ENCODE measurements at places on chromosomes 6 and 20. TPM values are rescaled to one million over a fixed set of nuclear protein-coding genes. Genes with fewer than 3 reads are reported as not detected.

The SALL4 gene
- total RNA-seq = 0.11 TPM

The PRSS16 gene
- total RNA-seq = 1.5 TPM

The LY6G6D gene
- not detected for total RNA-seq

The PPP1R14C gene
- not detected for total RNA-seq

The C6orf132 gene
- 0.14 TPM for total RNA-seq

The ARMH2 gene
- not detected for total RNA-seq

The VGLL2 gene
- total RNA-seq = not detected

DNA sequence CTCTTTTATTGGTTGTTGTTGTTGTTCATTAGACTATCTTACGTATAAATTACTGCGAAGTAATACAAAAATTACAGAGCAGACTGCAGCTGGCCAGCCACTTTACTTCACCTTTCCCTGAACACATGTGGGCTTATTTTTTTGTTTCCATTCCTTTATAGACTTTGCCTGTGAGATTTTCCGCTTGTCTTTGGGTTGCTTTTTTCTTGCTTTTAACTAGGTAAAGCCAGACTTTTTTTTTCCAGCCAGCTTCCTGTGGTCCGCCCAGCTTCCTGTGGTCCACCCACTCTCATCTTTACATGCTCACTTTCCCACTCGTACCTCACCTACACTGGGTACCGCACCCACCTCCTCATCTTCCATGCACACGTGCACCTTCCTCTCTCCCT, 79.0 kb downstream of the IPCEF1 start:
- peak overlapping the region; percentile 84 for H3K27ac ChIP-seq
- DNase-seq = peak; percentile 33
- no peaks in the 10 kb centered on the region for H3K27me3 ChIP-seq
- peaks cover 29% of the 10 kb centered on the region for H3K4me1 ChIP-seq
- H3K4me3 ChIP-seq = peak overlapping the region; percentile 63

DNA sequence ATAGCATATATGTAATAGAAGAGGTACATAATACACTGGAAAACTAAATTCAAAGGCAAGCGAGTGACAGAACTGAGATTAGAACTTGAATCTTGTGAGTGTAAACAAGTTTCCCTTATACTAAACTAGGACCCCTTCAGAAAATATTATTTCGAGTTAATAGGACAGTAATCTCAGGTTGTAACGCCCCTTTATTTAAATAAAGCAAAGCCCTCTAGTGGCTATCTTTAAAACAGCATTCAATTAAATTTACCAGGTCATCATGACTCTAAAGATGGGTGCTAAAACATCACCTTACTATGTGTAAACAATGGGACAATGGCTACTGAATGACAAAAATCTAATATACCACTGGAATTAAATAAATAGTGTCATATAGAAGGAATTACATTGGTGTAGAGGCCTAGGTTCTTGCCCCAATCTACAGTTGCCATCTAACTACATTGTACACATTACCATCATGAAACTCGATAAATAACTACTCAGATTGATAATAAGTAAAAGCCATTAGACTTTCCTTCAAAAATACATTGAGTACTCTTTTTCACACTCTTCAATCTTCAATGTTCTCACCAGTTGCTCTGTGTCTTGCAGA, 255.4 kb upstream of the IRAK1BP1 start:
- no peak for DNase-seq
- H3K4me1 ChIP-seq = no peaks in the 10 kb centered on the region
- no peak overlapping the region for H3K4me3 ChIP-seq

- H3K36me3 ChIP-seq = no peaks in the 10 kb centered on the region
- H3K27ac ChIP-seq = no peak overlapping the region
- H3K27me3 ChIP-seq = peaks cover 9% of the 10 kb centered on the region
- no peaks in the 10 kb centered on the region for H3K4me1 ChIP-seq
Observed at GRCh38 chr6:140012150-140012549, 637.7 kb upstream of the CITED2 start.

GRCh38 chr20:62961310-62961783, 8.8 kb downstream of the SLC17A9 start:
- DNase-seq = no peak
- no peaks in the 10 kb centered on the region for H3K27me3 ChIP-seq
- no peak overlapping the region for H3K4me3 ChIP-seq
- H3K36me3 ChIP-seq = no peaks in the 10 kb centered on the region
- no peaks in the 10 kb centered on the region for H3K4me1 ChIP-seq

DNA sequence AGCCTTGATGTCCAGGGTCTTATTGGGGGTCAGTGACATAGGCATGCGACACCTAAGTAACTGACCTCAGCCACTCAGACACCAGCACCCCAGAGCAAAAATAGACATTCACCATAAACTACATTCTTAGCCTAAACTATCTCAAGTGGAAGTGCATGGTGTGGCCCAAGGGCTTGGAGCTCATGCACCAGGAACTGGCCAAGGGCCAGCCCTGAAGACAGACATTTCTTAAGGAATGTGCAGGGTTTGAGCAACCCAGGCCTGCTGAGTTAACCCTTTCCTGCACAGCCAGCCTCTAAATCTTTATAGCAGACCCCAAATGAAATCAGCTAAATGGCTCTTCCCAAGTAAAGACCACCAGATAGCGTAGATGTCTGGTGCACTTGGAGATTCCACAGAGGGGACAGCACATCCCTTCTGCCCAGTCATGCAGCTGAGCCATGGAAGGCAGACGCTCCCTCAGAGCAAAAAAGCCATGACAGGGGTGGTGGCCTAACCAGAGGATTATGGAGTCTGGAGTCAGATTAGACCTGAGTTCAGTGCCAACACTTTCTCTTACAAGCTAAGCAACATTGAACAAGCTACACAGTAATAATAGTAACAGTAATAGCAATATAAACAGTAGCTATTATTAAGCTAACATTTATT, 222.6 kb downstream of the ZMYND8 start:
- peaks cover 8% of the 10 kb centered on the region for H3K27me3 ChIP-seq
- no peak overlapping the region for H3K4me3 ChIP-seq
- H3K36me3 ChIP-seq = no peaks in the 10 kb centered on the region
- DNase-seq = no peak

DNA sequence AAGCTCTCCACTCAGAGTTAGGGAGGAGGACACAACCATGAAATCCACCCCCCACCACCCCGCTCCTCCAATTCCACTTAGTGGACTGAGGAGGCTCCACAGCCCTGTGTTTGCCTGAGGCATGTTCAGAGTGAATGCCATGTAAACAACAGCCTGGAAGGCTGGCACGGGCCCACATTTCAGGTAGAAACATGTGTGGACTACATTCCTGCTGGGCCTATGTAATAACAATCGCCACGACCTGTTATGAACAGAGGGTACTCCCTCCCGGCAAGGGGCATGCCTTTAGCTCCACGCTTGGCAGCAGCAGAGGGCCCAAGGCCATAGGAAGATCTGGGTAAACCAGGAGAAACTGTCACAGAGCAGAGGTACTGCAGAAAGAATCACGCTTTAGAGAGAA, 65.5 kb downstream of the ISM1 start:
- H3K4me3 ChIP-seq = no peak overlapping the region
- H3K4me1 ChIP-seq = no peaks in the 10 kb centered on the region
- no peaks in the 10 kb centered on the region for H3K36me3 ChIP-seq
- no peak for DNase-seq
- no peak overlapping the region for H3K27ac ChIP-seq

DNA sequence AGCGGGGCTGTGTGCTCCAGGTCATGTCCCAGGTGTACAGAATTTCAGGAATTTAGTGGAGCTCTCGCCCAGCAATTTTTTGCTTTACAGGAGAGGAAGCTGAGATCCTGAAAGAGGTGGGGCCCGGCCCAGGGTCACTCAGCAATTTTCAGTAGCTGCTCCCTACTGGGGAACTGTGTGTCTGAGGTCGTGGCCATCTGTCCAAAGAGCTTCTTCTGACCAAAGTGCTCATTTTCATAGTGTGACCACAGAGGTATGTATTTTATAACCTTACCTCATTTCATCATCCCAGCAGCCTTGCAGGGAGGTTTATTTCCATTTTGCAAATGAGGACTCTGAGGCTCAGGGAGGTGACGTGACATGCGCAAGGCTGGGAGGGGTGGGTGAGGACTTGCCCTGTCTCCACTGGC, 46.3 kb downstream of the FAM209B start:
- no peak overlapping the region for H3K27ac ChIP-seq
- H3K36me3 ChIP-seq = no peaks in the 10 kb centered on the region
- DNase-seq = no peak
- peaks cover 13% of the 10 kb centered on the region for H3K27me3 ChIP-seq
- H3K4me3 ChIP-seq = no peak overlapping the region

- no peaks in the 10 kb centered on the region for H3K36me3 ChIP-seq
- no peak for DNase-seq
- H3K4me1 ChIP-seq = no peaks in the 10 kb centered on the region
- no peak overlapping the region for H3K27ac ChIP-seq
Observed at GRCh38 chr6:11054722-11055121, 10.6 kb upstream of the ELOVL2 start.

DNA sequence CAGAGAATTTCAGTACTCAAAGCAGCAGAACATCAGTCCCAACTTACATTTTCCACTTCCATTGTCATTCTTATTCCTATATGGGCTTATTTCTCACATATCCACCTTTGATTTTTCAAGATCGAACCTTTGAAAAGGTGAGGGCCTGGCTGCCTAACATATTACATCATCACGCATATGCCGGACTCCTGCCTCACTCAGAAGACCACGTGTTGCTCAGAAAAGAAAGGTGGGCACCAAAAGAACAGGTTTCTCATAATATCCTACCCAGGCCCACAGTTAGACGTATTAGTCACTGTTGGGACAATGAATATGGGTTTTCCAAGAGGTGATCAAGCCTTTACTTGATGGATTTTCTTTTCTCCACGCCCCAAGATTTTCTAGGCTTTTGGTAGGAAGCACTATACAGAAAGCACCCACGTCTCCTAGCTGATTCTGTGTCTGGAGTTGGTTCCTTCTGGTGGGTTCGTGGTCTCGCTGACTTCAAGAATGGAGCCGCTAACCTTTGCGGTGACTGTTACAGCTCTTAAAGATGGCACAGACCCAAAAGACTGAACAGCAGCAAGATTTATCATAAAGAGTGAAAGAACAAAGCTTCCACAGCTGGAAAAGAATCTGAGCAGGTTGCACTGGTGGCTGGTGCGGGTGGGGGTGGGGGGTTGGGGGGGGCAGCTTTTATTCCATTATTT, 168.9 kb downstream of the ATXN1 start:
- H3K36me3 ChIP-seq = peaks cover 4% of the 10 kb centered on the region
- H3K4me3 ChIP-seq = no peak overlapping the region
- H3K27ac ChIP-seq = peak overlapping the region; percentile 78
- peaks cover 17% of the 10 kb centered on the region for H3K4me1 ChIP-seq
- H3K27me3 ChIP-seq = no peaks in the 10 kb centered on the region

GRCh38 chr6:137230547-137230946, 11.4 kb upstream of the IFNGR1 start:
- H3K4me3 ChIP-seq = no peak overlapping the region
- H3K27ac ChIP-seq = no peak overlapping the region
- H3K4me1 ChIP-seq = peaks cover 49% of the 10 kb centered on the region
- peaks cover 9% of the 10 kb centered on the region for H3K27me3 ChIP-seq
- no peaks in the 10 kb centered on the region for H3K36me3 ChIP-seq

DNA sequence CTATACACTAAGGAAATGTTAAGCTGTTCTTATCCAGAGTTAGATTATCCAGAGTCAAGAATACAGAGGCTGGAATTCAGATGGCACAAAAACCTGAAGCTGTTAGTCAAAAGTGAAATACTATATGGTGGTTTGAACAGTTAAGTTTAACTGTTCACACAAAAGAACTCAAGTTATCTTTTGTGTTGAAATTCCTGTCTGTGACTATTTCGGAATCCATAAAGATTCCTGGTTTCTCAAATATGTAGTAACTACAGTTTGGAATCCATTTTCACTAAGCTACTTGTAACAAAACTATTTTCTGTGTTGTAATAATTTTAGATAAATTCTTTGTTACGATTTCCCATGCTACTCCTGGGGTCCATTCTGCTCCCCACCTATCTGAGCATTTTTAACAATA, 24.5 kb downstream of the FIG4 start:
- no peaks in the 10 kb centered on the region for H3K27me3 ChIP-seq
- no peak overlapping the region for H3K27ac ChIP-seq
- peaks cover 9% of the 10 kb centered on the region for H3K4me1 ChIP-seq

GRCh38 chr6:148244217-148244935, 98.3 kb upstream of the SASH1 start:
- H3K4me1 ChIP-seq = no peaks in the 10 kb centered on the region
- H3K27ac ChIP-seq = no peak overlapping the region
- H3K4me3 ChIP-seq = no peak overlapping the region
- no peak for DNase-seq

DNA sequence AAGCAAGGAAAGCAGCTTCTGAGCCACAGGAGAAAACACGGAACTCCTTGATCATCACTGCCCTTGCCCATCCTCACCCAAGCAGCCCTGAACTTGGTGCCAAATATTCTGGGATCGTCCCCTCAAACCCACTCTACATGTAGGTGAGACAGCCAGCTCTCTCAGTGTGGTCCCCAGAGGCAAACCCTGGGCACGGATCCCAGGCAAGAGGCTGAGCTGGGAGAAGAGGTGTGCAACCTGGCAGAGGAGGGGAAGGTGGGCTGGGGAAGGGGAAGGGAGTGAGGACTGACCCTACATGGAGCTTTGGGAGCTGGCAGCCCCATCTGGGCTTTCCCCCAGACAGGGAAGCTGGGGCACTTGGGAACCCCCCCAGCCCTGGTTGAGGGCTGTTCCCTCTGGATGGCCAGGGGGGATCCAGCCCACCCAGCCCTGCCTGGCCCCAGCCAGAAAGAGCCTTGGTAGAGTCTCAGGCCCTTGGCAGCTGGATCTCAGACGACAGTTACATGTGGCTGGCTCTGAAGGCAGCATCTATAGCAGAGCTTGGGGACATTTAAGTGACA, 186.2 kb upstream of the CST7 start:
- no peaks in the 10 kb centered on the region for H3K36me3 ChIP-seq
- H3K27me3 ChIP-seq = peaks cover 3% of the 10 kb centered on the region
- no peak for DNase-seq

- H3K36me3 ChIP-seq = no peaks in the 10 kb centered on the region
- H3K4me1 ChIP-seq = peaks cover 20% of the 10 kb centered on the region
- H3K27ac ChIP-seq = no peak overlapping the region
- peaks cover 8% of the 10 kb centered on the region for H3K27me3 ChIP-seq
- no peak for DNase-seq
- no peak overlapping the region for H3K4me3 ChIP-seq
Observed at GRCh38 chr20:23141450-23142161, 55.5 kb upstream of the CD93 start.

GRCh38 chr6:131470534-131470933, 102.5 kb upstream of the ARG1 start:
- no peak overlapping the region for H3K4me3 ChIP-seq
- DNase-seq = no peak
- H3K36me3 ChIP-seq = no peaks in the 10 kb centered on the region
- no peak overlapping the region for H3K27ac ChIP-seq
- H3K27me3 ChIP-seq = no peaks in the 10 kb centered on the region
- no peaks in the 10 kb centered on the region for H3K4me1 ChIP-seq
